Kidney (tissue), 22 donors: ENCODE measurements at places on chromosomes 5 and 9. TPM values are rescaled to one million over a fixed set of nuclear protein-coding genes. Genes with fewer than 3 reads are reported as not detected.

GRCh38 chr9:89605465-89606048, 745 bp downstream of the GADD45G start:
- no peaks in the 10 kb centered on the region for H3K36me3 ChIP-seq
- DNase-seq, result peak; percentile 72
- H3K4me1 ChIP-seq, result peaks cover 19% of the 10 kb centered on the region
- no peaks in the 10 kb centered on the region for H3K27me3 ChIP-seq
- peak overlapping the region; percentile 85 for H3K27ac ChIP-seq

DNA sequence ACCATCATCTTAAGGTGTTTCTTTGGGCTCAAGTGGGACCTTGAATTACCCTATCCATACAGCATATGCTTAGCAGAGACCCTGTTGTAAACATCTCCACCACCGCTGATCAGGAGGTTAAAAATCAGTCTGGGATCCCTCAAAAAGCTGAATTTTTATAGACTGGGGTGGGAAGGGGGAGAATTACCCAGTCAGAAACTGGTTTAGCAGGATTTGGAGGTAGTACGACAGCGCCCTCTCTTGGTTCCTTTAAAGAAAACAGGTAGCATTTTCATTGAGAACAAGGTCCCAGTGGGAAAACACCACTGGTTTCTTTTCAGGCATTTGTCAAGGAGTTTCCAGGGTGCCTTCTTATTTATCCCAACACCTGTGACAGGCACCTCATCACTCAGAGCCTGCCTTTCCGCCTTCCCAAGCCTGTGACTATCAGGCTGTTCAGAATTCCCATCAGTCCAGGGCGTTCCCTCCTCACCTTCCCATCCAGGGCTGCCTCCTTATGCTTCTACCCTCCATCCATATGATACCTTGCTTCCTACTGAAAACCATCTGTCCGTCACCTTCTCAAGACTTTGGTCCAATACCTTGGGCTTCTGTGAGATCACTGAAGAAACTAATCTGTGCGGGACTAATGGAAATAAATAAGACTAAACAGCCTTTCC, 203.8 kb upstream of the RAI14 start:
- no peaks in the 10 kb centered on the region for H3K36me3 ChIP-seq
- no peaks in the 10 kb centered on the region for H3K27me3 ChIP-seq
- DNase-seq, result no peak
- H3K4me3 ChIP-seq, result no peak overlapping the region
- no peak overlapping the region for H3K27ac ChIP-seq
- no peaks in the 10 kb centered on the region for H3K4me1 ChIP-seq

GRCh38 chr5:39433848-39434247, 9.1 kb upstream of the DAB2 start:
- H3K27me3 ChIP-seq, result no peaks in the 10 kb centered on the region
- peaks cover 17% of the 10 kb centered on the region for H3K4me1 ChIP-seq
- no peaks in the 10 kb centered on the region for H3K36me3 ChIP-seq
- H3K4me3 ChIP-seq, result no peak overlapping the region
- peak overlapping the region; percentile 78 for H3K27ac ChIP-seq

DNA sequence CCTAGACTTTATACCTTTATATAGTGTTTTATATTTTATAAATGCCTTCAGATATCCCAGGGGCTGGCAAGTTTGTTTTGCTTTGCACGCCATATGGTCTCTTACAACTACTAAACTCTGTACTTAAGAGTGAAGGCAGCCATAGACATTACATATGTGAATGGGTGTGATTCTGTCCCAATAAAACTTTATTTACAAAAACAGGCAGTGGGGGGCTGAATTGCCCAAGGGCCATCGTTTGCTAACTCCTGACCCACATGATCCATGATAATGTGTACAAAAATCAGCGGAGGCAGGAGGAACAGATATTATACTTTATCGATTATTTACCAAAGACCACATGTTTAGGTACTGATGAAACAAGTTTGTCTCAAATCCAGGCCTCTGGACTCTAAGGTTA, 35.8 kb upstream of the ISCA1 start:
- peaks cover 4% of the 10 kb centered on the region for H3K36me3 ChIP-seq
- no peak overlapping the region for H3K27ac ChIP-seq
- H3K4me1 ChIP-seq, result no peaks in the 10 kb centered on the region
- no peak overlapping the region for H3K4me3 ChIP-seq
- DNase-seq, result no peak

DNA sequence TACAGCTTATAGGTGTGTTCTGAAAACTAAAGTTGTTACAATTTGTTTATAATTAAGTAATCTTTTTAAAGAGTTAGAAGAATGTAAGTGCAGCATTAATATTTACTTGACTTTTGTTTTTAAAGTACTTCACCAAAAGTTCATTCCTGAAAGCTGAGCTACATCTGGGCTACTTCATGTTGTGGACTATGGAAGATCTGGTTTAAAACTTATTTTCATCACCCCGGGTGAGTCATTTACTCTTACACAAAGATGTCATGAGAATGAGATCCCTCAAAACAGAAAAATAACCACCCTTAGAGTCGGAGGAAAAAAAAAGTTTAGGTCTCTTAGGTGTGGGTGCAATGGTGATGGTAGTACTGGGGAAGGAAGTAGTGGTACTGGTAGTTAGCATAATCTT, 5.1 kb downstream of the POU5F2 start:
- no peak overlapping the region for H3K4me3 ChIP-seq
- no peaks in the 10 kb centered on the region for H3K4me1 ChIP-seq
- H3K27me3 ChIP-seq, result no peaks in the 10 kb centered on the region
- H3K36me3 ChIP-seq, result no peaks in the 10 kb centered on the region

GRCh38 chr5:43772764-43773477, 169.9 kb downstream of the NNT start:
- H3K4me3 ChIP-seq, result no peak overlapping the region
- no peaks in the 10 kb centered on the region for H3K4me1 ChIP-seq
- no peak overlapping the region for H3K27ac ChIP-seq
- H3K27me3 ChIP-seq, result no peaks in the 10 kb centered on the region

DNA sequence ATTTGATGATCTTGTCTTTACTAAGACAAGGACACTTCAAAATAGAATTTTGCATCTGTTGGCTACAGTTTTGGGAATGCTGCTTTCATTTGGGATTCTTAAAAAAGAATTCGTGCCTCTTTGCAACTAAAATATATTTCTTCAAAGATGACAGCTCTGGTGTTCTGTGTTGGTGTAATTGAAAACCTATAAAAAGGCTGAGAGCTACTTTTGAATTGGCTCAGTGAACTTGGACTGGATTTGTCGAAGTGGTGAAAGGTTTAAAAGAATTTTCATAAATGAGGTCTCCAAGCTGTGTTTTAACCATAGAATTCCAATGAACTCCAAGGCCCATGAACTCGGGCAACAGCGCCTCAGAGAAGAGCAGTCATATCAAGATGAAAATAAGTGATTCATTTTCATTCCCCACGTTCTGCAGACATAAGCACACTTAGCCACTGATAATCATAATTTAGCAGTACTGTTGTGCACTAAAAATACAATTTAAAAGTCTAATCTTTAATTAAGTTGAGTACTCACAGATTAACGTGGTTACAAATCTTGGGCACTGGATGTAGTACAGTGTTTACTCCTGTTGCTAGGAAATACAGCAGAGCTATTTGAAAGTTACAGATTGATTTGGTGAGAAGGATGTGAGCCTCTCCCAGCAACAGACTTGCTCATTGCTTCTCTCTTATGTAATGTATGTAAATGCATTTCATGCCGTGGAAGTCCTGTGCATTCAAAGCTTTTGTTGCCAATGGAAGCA, 10.9 kb downstream of the SNCAIP start:
- no peak overlapping the region for H3K4me3 ChIP-seq
- no peak overlapping the region for H3K27ac ChIP-seq
- H3K4me1 ChIP-seq, result no peaks in the 10 kb centered on the region
- no peaks in the 10 kb centered on the region for H3K36me3 ChIP-seq
- H3K27me3 ChIP-seq, result no peaks in the 10 kb centered on the region
- peak; percentile 84 for DNase-seq

DNA sequence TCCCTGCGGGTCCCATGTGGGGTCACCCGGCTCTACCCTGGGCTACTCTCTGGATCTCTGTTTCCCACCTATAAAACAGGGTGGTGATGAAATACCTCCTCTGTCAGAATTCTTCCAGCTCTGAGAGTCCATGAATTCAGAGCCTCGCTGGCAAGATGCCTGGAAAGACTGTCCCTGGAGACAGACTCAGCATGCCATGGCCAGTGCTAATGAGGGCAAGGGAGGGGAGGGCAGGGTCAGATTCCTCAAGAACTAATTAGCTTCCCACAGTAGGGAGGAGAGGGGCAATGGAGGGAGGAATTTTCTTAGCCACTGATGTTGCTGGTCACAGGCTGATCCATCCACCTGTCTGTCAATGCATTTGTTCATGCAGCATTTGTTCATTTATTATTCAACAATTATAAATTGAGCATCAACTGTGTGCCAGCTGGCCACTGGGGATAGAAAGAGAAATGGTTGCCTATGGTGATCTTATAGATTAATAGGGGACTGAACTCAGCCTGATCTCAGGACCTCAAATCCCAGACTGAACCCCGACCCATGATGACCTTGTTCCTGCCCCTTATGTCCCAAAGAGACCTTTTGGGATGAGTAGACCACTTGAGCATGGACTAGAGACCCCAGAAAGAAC, 4.7 kb downstream of the SYNPO start:
- no peaks in the 10 kb centered on the region for H3K27me3 ChIP-seq
- peak overlapping the region; percentile 48 for H3K27ac ChIP-seq
- peaks cover 38% of the 10 kb centered on the region for H3K4me1 ChIP-seq
- DNase-seq, result peak; percentile 95
- peaks cover 7% of the 10 kb centered on the region for H3K36me3 ChIP-seq
- no peak overlapping the region for H3K4me3 ChIP-seq

DNA sequence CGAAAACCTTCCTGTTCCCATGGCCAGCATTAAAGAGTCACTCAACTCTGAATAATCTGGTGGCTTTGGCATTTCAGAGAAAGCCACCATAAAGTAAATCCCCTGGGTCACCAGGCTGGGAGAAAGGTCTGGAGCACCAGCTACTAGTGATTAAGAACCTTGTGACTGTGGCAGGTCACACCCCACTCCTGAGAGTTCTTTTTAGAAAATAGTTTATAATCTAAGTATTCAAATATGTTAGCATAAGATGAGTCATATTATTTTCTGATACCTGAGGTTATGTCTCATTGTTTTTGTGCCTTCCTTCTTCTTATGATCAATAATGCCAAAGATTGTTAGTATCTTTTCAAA, 351.7 kb downstream of the ARRDC3 start:
- no peaks in the 10 kb centered on the region for H3K4me1 ChIP-seq
- H3K36me3 ChIP-seq, result no peaks in the 10 kb centered on the region
- no peaks in the 10 kb centered on the region for H3K27me3 ChIP-seq
- no peak for DNase-seq

DNA sequence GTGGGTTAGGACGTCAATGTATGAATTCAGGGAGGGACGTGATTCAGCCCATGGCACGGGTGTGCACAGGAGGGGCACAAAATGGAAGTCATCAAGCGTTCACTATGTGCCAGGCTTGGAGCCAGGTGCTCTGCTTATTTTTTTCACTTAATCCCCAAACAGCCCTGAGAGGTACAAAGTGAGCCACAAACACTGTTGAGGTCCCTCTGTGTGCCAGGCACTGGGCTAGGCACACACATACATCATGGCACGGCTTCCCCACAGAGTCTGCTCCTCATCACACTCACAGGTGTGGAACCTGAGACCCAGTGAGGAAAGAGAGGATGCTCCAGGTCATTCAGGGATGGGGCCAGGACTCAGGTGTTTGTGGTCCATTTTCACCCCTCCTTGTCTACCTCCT, 68.1 kb downstream of the GALNT12 start:
- H3K27me3 ChIP-seq, result no peaks in the 10 kb centered on the region
- no peak overlapping the region for H3K4me3 ChIP-seq
- H3K27ac ChIP-seq, result no peak overlapping the region
- DNase-seq, result no peak
- peaks cover 3% of the 10 kb centered on the region for H3K4me1 ChIP-seq
- H3K36me3 ChIP-seq, result no peaks in the 10 kb centered on the region

DNA sequence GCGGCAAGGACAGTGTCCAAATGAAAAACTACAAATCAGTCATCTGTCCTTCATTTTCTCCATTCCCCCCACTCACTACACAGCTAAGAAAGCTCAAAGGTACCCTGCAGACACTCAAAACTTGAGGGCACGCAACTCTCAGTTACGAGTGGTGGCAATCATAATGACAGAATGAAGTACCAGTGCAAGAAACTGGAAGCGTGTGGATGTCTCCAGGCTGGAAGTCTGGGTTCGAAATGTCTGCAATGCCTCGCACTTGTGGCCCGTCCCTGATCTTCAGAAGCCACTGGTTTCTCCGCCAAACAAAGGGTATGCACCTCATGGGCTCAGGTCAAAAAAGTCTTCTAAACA, 597 bp upstream of the CENPH start:
- no peaks in the 10 kb centered on the region for H3K36me3 ChIP-seq
- H3K27me3 ChIP-seq, result no peaks in the 10 kb centered on the region
- H3K27ac ChIP-seq, result peak overlapping the region; percentile 54
- H3K4me1 ChIP-seq, result peaks cover 6% of the 10 kb centered on the region
- no peak for DNase-seq
- peak overlapping the region; percentile 99 for H3K4me3 ChIP-seq

GRCh38 chr9:19521205-19521604, 112.4 kb downstream of the ACER2 start:
- DNase-seq, result no peak
- H3K4me1 ChIP-seq, result no peaks in the 10 kb centered on the region
- no peaks in the 10 kb centered on the region for H3K36me3 ChIP-seq
- H3K4me3 ChIP-seq, result no peak overlapping the region

- no peaks in the 10 kb centered on the region for H3K36me3 ChIP-seq
- peaks cover 2% of the 10 kb centered on the region for H3K27me3 ChIP-seq
Observed at GRCh38 chr5:146877178-146877681, 1.3 kb downstream of the PPP2R2B start.

GRCh38 chr5:170105642-170106611, at the start of gene FOXI1:
Gene FOXI1, plus strand, starts transcription at chr5:170105897. Its CDS starts 61 bp downstream, at chr5:170105958.
- no peaks in the 10 kb centered on the region for H3K27me3 ChIP-seq
- no peak within 1 kb of the TSS for H3K27ac ChIP-seq
- H3K36me3 ChIP-seq, result no peaks in the 10 kb centered on the region
- H3K4me3 ChIP-seq, result peak within 1 kb of the TSS; percentile 44
- H3K4me1 ChIP-seq, result no peaks in the 10 kb centered on the region

FBLL1 gene
- total RNA-seq, result 0.47 TPM

BARHL1 gene
- not detected for total RNA-seq

IRX2 gene
- 44.2 TPM for total RNA-seq

SHISAL2B gene
- not detected for total RNA-seq

NUTM2G gene
- total RNA-seq, result not detected

SPATA31C1 gene
- total RNA-seq, result not detected

LCN15 gene
- total RNA-seq, result not detected

GLRA1 gene
- total RNA-seq, result not detected

IER5L gene
- total RNA-seq, result 46.9 TPM
